ENCODE measurements at places on chromosomes 4 and X. TPM values are rescaled to one million over a fixed set of nuclear protein-coding genes. Genes with fewer than 3 reads are reported as not detected.

The SYNPO2 gene
- 0.31 TPM for total RNA-seq

The SULT1B1 gene
- total RNA-seq = not detected

The NEIL3 gene
- 7.9 TPM for total RNA-seq

DNA sequence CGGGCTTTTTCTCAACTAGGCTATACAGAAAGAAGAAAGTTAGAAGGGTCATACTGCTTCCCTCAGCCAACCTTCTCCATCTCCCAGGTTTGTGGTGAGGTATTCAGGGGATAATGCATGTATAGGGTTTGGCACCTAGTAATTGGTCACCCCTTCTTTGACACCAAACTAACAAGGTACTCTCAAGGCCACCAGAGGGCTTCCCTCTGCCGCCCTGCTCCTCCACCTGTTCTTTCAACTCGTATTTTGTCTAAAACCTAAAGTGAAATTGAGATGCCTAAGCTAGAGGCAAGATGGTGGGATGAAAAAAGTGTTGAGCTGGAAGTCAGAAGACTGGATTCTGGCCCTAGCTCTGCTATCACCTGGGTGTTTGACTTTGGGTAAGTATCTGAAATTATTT, 22.0 kb downstream of the CT47C1 start:
- H3K27ac ChIP-seq = no peak overlapping the region
- H3K4me3 ChIP-seq = no peak overlapping the region
- no peaks in the 10 kb centered on the region for H3K4me1 ChIP-seq
- H3K27me3 ChIP-seq = no peaks in the 10 kb centered on the region

- H3K27me3 ChIP-seq = no peaks in the 10 kb centered on the region
- no peak overlapping the region for H3K4me3 ChIP-seq
- no peak for DNase-seq
- no peaks in the 10 kb centered on the region for H3K36me3 ChIP-seq
- no peaks in the 10 kb centered on the region for H3K4me1 ChIP-seq
Measured at GRCh38 chrX:77742788-77743476, 43.1 kb downstream of the ATRX start.

- no peak for DNase-seq
- H3K36me3 ChIP-seq = no peaks in the 10 kb centered on the region
- no peak overlapping the region for H3K27ac ChIP-seq
Measured at GRCh38 chr4:153036931-153037482, 100.9 kb downstream of the FHDC1 start.

DNA sequence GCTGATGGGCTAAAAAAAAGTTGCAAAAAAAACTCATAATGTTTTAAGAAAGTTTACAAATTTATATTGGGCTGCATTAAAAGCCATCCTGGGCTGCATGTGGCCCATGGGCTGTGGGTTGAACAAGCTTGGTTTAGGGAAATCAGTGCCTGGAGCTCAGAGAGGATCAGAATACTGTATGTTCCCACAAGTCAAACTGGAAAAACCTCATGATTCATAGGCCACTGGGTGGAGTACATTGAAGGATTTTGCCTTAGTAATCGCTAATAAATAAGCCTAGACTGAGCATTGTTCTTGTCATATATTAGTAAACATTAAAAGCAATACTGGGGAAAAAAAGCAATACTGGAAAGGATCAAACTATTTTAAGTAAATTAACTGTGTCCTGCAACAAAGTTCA, 246.3 kb upstream of the TAPT1 start:
- H3K4me3 ChIP-seq = no peak overlapping the region
- no peaks in the 10 kb centered on the region for H3K27me3 ChIP-seq
- no peak overlapping the region for H3K27ac ChIP-seq
- H3K36me3 ChIP-seq = no peaks in the 10 kb centered on the region
- no peaks in the 10 kb centered on the region for H3K4me1 ChIP-seq
- no peak for DNase-seq

DNA sequence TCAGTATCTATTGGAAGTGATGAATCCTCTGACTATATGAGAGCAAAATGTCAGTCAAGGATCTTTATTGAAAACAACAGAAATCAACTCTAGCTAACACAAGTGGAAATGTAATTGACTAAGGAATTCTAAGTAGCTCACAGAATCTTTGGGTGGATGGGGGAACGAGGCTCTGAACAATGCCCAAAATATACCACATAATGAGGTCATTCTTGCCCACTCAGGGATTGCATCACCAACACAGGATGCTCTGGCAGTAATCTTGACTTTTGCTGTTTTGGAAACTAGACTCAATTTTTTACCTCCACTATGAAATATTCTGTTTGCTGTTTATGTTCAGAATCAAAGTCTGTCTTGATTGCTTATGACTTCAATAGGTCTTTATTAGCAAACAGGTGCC, 127.4 kb upstream of the UNC5C start:
- H3K27me3 ChIP-seq = no peaks in the 10 kb centered on the region
- H3K36me3 ChIP-seq = no peaks in the 10 kb centered on the region
- no peaks in the 10 kb centered on the region for H3K4me1 ChIP-seq
